ENCODE measurements at places on chromosomes 4 and X.

GRCh38 chr4:85391071-85391470, 83.9 kb upstream of the ARHGAP24 start:
- DNase-seq, result no peak

- DNase-seq, result no peak
Observed at GRCh38 chr4:144403893-144404292, 242.1 kb upstream of the HHIP start.

- DNase-seq, result no peak
Observed at GRCh38 chr4:68287704-68288392, 42.4 kb upstream of the TMPRSS11B start.

- DNase-seq, result no peak
Observed at GRCh38 chrX:108001218-108001814, 19.1 kb upstream of the TEX13B start.

DNA sequence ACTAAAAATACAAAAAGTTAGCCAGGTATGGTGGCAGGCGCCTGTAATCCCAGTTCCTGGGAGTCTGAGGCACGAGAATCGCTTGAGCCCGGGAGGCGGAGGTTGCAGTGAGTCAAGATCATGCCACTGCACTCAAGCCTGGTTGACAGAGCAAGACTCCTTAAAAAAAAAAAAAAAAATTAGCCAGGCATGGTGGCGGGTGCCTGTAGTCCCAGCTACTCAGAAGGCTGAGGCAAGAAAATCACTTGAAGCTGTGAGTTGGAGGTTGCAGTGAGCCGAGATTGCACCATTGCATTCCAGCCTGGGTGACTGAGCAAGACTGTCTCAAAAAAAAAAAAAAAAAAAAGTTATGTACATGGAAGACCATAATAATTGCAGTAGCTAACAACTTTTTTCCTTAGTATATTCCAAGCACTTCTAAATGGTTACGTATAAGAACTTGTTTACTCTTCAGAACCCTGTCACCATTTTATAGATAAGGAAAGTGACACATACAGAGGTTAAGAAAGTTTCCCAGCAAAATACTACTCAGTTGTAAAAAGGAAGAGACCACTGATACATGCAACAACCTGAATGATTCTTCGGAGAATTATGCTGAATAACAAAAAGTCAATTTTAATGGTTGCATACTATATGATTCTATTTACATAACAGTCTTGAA, 24.5 kb downstream of the RUFY3 start:
- no peak for DNase-seq

DNA sequence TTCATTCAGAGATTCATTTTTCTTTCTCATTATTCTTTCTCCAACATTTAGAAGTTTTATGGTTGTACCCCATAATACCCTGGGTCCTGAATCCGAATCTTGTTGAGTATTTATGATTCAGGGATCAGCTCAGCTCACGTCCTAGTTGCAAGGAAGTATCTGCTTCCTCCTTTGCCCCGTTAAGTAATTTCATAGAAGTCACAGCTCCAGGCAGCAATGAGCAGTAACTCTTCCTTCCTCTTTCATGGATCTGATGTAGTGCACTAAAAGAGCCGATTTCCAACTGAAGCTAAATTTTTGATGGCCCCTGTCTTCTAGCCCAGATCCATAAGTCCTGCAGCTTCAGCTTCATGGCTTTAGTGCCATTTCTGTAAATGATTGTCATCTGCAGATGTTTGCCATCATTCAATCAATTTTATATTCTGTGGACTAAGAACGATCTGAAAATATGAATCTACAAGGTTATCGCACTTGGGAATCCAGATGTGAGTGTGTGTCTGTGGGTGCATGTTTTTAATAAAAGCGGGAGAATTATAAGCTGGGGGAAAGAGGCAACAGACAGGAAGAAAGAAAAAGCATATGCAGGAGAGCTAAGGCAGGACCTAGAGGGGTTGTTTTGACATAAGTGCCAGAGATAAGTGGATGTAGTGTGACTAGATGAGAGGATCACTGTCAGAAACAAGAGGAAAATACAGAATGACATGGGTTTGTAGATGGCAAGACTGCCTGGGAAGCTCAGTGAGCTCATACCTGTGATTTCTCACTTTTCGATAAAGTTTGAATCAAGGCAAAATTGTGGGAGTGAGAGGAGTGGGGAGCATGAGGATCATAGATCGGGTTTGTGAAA, 17.5 kb downstream of the VEGFD start:
- no peak for DNase-seq

- DNase-seq, result no peak
Observed at GRCh38 chr4:114286262-114286810, 306.9 kb upstream of the ARSJ start.

DNA sequence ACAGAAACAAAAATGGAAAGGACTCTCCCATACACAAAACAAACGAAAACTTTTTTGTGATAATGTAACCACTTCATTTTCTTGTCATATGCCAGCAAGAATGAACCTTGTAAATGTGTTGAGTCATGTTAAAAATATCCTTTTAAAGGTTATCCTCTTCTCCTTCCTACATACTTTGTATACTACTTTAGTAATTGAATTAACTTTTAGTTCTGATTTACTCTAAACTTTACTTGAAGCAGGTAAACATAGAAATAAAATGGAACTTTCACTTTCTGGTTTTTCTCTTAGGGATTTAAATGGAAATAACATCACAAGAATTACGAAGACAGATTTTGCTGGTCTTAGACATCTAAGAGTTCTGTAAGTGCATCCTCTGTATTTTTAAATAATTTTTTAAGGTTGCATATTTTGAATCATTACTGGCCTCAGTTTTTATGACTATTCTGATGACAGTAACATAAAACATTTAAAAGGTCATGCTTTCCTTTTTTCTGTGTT, 4.7 kb downstream of the SLIT2 start:
- DNase-seq, result no peak

GRCh38 chrX:69102612-69103194, 62.5 kb downstream of the PJA1 start:
- no peak for DNase-seq

DNA sequence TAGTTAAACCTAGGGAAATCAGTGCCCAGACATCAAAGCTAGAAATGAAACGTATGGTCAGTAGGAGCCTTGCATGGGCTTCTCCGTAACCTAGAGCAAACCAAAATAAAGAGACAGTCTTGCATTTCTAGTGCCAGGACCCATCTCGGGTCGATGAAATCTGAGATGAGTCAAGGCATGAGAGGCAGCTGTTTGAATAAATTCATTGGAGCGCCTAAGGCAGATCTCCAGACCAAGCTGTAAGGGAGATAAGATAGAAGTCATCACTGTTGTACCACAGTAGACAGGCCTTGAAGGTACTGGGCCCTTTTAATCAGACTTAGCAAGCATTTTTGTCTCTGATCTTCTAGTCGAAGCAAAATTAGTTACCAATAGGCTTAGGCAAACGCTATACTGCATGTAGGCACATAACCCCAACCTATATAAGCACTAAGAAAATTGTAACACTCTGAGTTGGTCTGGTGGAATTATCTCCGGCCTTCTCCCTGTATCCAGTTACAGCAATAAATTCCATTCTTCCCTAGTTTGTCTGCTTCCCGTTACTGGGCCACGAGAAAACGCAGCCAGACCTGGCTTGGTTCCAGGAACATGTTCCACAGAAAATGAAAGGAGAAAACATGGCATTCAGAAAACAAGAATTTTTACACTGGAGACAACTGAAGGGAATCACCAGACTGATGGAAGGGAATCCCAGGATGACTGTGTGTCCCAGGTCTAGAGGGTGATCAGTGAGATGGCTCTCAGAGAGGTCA, 21.1 kb upstream of the PAPSS1 start:
- DNase-seq, result no peak

DNA sequence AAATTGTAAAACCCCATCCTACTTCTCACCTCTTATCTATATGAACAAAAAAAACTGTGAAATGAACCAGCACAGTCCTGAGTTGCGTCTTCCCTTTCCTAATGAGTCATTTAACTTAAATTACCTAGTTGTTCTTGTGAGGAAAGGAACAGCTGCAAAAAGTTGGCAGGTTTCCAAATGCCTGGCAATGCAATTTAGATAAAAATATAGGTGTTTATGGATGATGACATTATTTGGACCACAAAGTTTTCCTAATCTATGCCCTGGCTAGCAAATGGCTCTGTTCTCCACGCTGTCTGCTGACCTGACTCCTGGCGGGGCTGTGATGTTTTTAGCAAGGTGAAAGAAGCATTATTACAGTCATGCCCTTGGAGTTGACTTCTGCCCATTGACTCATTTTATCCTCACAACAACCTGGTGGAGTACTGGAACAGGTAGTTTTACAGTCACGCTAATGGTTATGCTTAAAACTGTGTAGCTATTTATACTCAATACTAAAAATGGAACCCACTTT, 29.8 kb upstream of the RELL1 start:
- DNase-seq, result no peak

DNA sequence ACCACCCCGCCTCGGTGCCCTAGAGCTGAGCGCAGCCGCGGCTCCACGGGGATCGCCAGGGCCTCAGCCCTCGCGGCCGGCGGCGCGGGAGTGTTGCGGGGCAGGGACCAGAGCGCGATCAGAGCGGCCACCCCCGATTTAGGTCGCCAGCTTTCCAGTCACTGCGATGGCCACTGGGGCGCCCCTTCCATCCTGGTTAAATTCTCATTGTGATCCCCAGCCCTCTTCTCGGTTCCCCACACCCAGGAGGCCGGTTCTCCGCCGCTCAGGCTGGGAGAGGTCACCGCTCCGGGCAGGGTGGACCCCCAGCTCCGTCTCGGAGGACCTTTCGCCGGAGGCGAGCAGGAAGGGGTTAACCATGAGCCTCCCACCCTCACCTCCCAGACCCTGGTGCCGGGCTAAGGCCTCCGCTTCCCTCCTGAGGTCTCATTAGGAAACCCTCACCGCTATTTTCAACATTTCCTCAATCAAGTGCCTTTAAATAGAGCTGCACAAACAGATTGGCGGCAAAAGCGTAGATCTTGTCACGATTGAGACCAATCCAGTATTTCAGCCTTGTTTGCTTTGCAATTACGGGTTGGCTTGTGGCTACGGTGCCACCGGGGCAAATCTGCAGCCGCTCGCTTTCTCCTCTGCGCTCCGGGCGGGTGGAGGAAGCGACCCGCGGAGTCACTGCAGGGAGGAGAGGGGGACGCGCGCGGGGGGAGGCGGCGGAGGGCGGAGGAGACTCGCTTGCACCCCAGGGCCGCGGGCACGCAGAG, 8.3 kb upstream of the HAND2 start:
- no peak for DNase-seq

DNA sequence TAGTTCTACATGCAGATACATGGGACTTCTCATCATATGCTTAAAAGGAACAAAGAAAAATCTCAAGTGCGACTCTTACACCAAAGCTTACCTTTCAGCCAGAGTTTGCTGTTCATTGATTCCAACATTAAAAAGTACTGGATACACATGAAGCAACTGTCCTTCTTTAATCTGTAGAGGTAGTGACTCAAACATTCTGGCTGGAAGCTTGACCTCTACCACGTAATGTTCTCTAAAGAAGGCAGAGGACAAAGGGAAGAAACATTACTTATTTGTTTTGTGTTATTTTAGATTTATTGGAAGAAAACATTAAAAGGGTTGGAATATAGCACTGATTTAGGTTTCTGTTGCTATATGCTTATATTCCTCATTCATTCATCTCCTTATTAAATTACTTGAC, 476.1 kb downstream of the IL15 start:
- no peak for DNase-seq

DNA sequence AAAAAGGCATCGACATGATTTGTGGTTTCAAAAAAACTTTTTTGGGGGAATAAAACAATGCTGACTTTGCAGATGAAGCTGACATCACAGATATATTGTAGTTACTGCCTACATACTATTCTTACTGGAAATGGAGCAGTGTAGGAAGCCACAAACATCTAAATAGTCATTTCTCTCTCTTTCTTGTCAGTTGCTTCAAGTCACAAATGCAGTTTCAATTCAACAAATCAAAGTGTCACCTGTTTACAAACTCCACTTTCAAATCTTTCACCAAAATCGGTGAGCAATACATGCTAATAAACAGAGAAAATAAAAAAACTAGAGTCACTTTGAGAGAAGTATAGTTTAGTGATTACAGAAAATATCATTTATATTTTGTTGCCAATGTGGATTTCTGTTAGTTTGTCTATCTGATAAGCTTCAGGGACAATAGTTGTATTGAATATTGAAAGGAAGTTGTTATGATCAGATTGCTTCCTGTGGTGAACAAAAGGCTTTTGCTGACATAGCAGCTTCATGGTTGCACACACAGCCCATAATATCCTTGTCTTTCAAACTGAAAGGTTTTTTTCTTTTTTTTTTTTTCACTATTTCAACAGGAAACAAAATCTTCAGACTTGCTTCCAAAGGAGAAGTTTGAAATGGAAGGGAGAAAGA, 49.7 kb upstream of the PTPN13 start:
- DNase-seq, result no peak

GRCh38 chr4:183099537-183100297, 660 bp downstream of the WWC2 start:
- DNase-seq, result peak; percentile 2

DNA sequence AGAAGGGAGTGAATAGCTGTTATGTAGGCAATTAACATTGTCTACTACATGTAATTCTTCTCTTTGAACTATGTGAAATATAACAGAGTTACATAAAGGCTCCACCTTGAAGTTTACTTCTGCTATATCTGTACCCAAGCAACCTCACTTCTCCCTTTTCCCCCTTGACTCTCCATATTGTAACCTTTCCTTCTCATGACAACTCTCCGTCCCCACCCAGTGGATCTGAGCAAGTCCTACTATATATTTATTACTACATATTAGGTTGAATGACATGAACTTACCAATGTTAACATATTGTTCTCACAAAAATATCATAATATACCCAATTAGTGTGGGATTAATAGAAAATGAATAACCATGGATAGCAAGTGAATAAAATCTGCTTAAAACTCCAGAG, 93.2 kb upstream of the ATP8A1 start:
- DNase-seq, result no peak

DNA sequence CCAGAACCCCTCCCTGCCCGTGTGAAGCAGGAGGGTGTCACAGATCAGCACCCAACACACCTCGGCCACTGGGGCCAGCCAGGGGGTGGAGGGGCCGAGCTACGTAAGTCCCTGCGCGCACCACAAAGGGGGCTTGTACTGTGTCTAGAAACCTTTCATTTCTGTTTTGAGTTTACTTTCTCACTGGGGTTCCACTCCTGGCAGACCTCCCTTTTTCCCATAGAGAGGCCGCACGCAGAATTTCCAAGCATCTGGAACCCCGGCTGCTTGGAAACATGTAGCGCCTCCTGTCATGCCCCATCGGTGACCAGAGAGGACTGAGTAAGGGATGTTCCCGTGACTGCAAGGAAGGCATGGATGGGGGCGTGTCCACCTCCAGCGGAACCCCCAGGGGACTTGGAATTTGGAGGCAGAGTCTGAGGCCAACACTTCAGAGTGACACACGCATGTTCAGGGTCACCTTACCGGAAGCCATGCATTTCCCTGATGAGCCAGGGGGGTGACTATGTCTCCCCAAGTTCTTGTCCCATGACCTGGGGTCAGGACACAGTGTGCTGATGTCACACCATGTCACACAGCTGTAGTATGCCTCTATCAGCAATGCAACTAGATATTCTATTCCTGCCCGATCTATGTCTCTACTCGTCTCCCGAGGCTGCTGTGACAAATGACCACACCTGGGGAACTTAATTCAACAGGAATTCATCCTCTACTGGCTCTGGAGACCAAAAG, 105.3 kb downstream of the DHRSX start:
- DNase-seq, result no peak

GRCh38 chr4:99863804-99864203, 30.4 kb downstream of the LAMTOR3 start:
- no peak for DNase-seq
